ENCODE measurements at places on chromosomes 6 and 20.
A peak's percentile ranks its signal among the peaks of the same experiment; 100 is the strongest.

- DNase-seq: peak; percentile 54
These were observed 1.9 kb downstream of the ID1 start for GRCh38 chr20:31606804-31607639.

DNA sequence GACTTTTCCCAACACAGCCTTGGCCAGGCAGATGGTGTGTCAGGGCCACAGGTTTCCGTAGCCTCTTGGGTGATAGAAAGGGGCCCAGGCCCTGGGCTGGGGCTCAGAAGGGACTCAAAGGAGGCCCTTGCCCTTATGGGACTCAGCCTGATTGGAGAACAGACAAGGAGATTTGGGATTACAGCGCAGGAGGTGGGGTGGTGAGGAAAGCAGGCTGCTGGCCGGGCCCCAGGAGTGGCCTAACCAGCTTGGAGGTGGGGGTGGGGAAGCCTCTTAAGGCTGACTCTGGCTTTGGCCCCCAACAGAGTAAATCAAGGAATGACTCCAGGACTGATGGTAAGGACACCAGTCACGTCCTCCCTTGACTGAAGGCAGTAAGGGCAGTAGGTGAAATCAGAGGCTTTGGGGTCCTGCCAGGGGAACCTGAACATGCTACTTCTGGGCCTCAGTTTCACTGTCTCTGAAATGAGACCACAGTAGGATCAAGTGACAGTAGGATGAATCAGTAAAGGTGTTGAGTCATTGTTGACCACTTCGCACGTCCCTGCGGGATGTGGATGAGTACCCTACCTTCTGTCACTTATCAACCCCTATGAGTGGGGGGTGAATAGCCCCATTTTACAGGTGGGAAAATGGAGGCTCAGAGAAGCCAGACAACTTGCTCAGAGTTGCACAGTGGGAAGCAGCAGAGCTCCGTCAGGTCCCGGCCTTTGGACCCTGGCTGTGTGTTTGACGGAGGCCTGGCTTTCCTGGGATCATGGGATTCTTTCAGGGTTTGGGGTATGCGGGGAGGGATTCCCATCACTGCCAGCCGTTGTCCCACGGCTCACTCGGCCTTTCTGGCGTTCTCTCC is 4.5 kb downstream of the SNAI1 start:
- no peak for DNase-seq

- no peak for DNase-seq
These were observed 7.0 kb downstream of the UBD start for GRCh38 chr6:29552512-29553051.

DNA sequence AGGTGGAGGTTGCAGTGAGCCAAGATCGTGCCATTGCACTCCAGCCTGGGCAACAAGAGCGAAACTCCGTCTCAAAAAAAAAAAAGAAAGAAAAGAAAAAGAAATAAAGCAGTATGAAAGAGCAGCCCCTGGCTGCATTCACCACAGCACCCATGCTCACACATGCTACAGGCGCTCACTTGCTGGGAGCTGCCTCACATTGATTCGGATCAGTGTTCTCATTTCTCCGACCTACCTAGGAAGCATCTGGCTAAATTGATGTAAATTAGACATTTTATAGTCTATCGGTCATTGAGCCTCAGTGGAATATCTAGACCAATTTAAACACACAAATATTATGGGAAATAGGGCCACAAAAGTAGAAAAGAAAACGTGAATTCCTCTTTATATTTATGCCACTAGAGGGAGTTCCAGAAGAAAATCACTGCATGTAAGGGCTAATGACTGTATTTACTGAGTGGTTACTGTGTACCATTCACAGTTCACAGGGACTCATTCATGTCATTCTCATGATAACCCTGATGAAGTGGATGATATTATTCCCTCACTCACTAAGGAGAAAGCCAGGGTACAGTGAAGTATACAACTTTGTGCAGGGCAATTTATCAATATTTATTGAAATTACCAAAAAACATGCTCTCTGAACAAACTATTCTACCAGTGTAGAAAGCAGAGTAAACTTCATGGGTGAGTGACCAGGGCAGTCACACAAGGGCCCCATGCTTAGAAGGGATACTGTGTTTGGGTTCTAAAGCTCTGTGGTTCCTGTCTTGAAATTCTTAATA is 5.3 kb upstream of the MOG start:
- peak; percentile 57 for DNase-seq

GRCh38 chr6:134849920-134850447 is 99.9 kb downstream of the ALDH8A1 start:
- no peak for DNase-seq

GRCh38 chr6:169921853-169922824 is 170.7 kb downstream of the ERMARD start:
- DNase-seq: no peak

- DNase-seq: no peak
These were observed 45.9 kb upstream of the ZNFX1 start for GRCh38 chr20:49323622-49324238.

DNA sequence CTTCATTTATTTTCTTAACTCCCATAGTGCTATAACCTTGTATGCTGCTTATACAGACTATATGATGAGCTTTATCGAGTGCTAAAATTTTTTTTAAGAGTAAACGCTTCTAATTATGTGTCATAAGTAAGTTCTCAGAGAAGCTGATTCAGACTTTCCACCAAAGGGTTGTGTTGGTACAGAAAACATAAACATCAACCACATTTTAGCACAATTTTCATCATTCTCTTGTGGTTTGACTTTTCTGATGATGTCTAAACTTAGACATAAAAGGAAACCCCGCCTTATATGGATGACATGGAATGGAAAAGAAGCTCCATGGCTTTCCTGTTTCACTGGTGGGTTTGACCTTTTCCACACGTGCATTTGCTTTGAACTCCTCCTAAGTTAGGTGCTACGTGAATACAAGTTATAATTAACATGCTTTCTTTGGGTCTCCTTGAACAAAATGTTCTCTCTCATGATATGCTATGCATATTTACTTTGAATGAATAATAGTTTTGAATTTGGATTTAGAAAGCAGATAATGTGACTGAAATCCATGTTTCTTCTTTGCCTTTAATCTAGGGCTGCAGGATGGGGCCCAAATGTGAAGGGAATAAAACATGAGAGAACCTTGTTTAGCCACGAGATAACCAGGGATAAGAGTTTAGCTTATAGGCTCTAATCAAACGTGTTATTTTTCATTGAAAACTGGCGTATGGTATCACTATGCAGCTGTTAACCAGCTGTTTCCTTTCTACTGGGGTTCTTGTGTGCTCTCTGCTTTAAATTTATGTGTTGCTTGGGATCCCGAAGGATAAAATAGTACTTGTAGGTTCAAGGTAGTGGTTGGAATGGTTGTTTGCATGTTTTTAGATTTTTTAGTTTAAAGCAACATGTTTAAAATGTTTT is 127.1 kb upstream of the AHI1 start:
- DNase-seq: no peak

GRCh38 chr20:7294816-7295360 is 527.4 kb downstream of the BMP2 start:
- DNase-seq: no peak

DNA sequence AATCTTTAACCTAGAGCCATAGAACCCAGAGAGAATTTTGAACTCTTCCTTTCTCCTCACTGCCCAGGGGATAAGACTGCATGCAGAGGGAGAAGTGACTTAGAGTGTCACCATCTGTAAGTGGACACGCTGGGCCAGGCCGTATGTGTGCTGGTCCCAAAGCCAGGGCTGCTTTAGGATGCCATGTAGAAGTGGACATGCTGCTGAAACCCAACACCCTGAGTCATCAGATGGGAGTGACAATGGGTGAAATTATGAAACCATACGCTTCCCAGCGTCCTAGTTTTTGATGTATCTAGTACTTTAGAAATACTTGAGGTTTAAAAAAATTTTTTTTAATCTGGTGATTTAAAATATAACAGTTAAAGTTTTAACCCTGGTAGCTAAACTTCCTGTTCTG is 191.1 kb downstream of the FNDC1 start:
- no peak for DNase-seq

DNA sequence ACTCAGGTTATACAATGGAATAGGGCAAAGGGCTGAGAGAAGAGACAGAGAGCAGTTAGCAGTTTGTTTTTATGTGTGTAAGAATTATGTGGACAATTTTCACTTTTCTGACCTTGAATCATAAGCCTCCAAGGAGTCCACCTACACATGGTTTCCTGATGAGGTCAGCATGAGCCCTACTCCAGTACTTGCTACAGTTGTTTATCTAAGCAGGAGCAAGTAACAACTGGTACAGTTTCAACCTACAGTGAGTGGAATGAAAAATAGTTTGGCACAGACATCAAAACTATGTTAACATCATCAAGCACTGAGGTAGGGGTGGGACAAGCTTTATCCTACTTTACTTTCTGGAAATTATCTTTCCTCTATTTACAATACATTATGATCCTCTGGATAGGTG is 426.7 kb upstream of the ID4 start:
- no peak for DNase-seq

- no peak for DNase-seq
These were observed 50.0 kb upstream of the SUPT3H start for GRCh38 chr6:45427726-45428125.

DNA sequence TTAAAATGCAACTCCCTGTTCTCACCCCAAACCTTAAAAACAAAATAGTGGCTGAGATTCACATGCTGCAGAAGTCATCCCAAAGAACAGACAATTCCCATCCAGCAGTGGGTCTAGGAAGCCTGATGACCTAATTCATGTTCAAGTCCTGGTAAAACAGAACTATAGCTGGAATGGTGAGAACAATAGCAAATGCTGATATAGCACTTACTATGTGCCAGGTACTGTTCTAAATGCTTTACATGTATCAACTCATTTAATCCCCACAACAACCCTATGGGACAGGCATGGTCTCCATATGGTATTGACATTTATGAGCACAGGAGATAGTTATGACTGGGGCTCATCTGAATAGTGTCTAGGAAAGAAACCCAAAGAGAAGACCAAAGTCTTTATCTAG is 5.6 kb downstream of the DDO start:
- DNase-seq: no peak

GRCh38 chr20:707451-708110 is 32.0 kb upstream of the SCRT2 start:
- no peak for DNase-seq

DNA sequence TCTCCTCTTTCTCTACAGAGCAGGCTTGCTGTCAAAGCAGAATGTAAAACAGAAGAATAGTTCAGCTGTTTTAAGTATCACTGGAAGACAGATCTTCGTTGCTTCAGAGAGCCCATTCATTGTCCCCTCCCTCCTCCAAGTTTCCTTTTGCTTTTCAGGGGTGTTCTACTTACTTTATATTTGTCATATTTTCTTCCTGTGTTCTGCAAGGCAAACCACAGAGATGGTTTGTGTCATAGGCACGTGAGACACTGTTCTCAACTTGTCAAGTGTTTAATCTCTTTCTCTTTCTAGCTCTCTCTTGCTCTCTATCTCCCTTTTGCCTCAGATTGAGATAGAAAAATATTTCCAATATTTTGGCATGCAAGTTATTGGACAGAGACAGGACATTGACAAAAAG is 228.9 kb upstream of the DEFB112 start:
- no peak for DNase-seq

DNA sequence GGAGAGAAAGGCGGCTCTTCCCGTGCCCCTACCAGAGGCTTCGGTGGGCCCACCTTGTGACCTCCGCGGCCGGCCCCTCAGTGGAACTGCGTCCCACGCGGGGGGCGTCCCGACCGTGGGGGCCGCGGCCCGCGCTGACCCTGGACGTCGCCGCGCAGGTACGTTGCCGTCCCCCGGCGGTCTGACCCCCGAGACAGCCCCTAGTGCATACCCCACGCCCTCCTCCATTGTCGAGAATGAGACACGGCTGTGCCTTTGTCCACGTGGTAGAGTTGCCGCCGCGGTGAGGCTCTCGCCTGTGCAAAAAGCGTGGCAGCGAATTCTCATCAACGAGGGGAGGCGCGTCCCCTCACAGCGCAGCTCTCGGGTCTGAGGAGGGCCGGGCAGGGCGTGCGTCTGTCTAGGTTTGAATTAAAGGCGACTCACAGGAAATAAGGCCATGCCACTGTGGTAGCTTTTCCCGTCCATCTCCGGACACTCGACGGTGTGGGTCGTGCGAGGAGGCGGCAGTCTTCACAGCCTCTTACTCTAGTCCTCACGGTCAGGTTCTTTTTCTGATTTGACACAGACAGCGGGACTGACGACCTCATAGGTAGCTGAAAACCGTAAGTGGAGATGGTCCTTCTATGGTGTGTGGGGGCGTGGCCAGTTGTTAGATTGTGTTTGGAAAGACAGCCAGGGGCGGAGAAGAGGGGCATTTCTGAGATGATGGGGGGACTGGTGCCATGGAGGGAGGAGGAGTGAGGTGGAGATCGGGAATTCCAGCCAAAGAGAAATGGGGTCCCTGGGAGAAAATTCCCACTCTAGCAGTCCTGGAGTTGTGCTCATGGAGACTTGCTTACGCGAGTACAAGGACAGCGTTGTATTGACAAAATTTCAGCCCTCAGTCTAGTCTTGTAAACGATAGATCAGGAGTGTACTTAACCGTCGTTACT is 580 bp downstream of the NXT1 start:
- peak; percentile 68 for DNase-seq

DNA sequence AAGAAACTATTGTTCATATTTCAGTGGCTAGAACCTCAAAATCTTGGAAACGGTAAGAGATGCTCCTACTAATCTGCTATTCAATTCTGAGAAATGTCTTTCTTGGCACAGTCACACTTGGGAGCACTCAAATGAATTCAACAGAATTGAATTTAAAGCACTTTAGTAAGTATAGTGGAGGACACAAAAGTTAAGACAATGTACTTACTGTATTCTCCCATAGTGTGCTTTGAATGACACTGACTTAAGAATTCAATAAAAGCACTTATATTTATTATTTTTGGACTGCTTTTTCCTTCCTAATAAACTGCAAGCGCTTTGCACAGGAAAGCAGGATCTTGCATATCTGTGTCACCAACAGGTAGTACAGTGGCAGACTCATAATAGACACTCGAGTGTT is 156.1 kb upstream of the RIMS1 start:
- no peak for DNase-seq

- DNase-seq: no peak
These were observed 516.8 kb downstream of the BCKDHB start for GRCh38 chr6:80623066-80623815.

DNA sequence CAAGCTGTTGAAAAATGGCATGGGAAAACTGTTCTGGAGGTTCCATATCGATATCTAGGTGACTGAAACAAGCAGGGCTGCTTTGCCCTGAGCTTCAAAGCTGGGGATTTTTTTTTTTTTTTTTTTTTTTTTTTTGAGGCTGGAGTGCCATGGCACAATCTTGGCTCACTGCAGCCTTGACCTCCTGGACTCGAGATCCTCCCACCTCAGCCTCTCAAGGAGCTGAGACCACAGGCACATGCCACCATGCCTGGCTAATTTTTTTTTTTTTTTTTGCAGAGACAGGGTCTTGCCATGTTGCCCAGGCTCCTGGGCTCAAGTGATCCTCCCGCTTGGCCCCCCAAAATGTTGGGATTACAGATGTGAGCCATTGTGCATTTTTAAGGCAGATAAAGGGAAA is 11.0 kb downstream of the ERGIC3 start:
- no peak for DNase-seq

- no peak for DNase-seq
These were observed 26.8 kb downstream of the SGK1 start for GRCh38 chr6:134291156-134291555.

- no peak for DNase-seq
These were observed 105.4 kb upstream of the PLEKHG1 start for GRCh38 chr6:150494241-150494640.

- no peak for DNase-seq
These were observed 21.9 kb downstream of the SGK1 start for GRCh38 chr6:134295953-134296553.
